ENCODE measurements at places on chromosomes 7 and 10.

- DNase-seq = no peak
These were observed 27.6 kb downstream of the CHCHD3 start for GRCh38 chr7:133054162-133054840.

GRCh38 chr7:108253275-108254044 is 123.3 kb upstream of the LAMB4 start:
- no peak for DNase-seq

- DNase-seq = no peak
These were observed 4.1 kb upstream of the LIPN start for GRCh38 chr10:88755753-88756152.

DNA sequence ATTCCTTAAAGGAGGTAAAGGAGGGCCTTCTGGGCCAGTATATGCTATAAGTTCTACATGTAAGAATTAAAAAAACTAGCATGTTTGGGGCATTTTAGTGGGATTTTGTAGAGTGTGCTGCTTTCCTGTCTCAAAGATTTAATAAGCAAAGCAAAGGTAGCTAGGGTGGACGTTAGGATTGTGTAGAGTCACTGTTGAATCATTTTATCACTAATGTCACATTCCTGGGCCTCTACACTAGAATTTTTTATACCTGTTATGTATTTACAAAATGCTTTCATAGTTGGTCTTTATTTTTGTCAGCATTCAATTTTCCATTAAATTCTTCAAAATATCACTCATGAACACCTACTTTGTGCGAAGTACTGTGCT is 139.4 kb upstream of the PHYHIPL start:
- DNase-seq = no peak

GRCh38 chr7:83985821-83986220 is 208.8 kb downstream of the SEMA3A start:
- DNase-seq = no peak

DNA sequence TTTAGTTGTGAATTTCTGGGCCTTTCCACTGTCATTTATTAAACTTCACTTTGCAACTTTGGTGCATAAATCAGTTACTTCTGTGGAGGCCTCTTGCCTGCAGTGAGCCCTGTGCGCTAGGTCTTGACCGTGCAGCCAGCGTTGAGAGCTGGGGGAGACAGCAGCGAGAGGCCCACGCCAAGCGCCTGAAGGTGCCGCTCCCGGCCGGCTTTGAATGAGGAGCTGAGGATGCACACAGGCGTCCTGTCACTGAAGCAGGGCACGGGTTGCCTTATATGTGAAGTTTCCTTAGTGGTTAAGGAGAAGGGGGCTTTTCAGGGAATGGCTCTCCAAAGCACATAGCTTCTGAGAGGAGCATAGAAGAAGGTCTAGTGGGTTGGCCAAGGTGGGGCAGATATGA is 70.9 kb upstream of the CCNY start:
- DNase-seq = no peak

GRCh38 chr10:98205351-98205750 is 62.6 kb downstream of the LOXL4 start:
- no peak for DNase-seq

DNA sequence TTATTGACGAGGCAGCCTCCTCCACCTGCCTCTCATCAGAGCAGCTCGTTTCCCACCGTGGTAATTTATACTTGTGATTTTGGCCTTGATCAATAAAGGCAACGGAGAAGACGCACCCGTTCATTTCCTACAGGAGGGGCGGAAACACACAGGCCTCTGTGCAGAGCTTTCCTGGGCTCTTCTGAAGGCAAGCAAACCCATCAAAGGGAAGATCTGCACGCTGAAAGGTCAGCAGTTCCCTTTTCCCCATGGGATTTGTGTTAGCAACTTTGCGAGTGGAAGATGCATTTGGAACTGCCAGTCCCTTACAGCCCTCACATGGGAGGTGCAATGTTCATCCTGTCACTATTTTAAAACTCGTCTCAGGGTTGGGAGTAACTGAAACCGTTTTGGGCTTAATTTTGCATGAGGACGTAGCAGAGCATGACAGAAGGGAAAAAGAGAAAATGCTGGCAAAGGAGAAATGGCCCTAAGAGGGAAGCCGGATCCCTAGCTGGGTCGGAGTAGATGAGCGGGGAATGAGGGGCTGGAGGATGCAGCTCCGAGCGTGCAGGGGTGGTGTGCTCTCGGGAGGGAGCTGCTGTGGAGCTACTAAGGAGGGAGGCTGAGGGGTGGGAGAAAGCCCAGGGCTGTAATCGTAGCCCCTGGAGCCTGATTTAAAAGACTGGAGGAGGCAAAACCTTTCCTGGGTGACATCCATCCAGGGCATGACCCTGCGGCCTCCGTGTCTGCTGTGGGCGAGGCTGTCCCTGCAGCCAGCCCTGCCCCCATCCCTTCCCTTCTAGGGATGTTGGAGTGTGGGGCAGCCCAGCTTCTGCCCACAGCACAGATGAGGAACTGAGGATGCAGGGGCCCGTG is 111.1 kb upstream of the FAM20C start:
- DNase-seq = no peak

DNA sequence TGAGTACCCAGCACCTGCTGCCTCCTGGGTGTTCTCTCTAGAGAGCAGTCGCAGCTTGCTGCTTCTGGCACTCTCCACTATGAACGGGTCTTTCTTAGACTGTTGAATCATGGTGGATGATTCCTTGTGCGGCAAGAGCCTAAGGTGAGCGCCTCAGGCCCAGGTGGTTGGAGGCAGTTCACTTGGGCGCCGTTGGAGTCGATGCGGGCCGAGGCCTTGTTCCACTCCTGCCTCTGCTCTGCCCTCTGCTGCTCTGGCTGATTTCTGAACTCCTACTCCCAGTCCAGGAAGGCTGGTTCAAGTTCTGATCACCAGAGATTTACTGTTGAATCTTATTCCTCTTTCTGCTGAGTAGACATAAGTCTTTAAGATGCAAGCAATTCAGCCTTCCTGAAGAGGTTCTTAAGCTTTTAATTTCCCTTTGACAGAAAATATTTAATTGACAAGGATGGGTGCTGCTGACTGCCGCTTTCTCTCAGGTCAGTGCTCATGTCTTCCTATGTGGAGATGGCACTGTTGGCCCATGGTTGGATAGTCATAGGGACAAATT is 10.4 kb downstream of the YKT6 start:
- no peak for DNase-seq

- DNase-seq = no peak
These were observed 69.4 kb downstream of the ARMH3 start for GRCh38 chr10:101986624-101986971.

DNA sequence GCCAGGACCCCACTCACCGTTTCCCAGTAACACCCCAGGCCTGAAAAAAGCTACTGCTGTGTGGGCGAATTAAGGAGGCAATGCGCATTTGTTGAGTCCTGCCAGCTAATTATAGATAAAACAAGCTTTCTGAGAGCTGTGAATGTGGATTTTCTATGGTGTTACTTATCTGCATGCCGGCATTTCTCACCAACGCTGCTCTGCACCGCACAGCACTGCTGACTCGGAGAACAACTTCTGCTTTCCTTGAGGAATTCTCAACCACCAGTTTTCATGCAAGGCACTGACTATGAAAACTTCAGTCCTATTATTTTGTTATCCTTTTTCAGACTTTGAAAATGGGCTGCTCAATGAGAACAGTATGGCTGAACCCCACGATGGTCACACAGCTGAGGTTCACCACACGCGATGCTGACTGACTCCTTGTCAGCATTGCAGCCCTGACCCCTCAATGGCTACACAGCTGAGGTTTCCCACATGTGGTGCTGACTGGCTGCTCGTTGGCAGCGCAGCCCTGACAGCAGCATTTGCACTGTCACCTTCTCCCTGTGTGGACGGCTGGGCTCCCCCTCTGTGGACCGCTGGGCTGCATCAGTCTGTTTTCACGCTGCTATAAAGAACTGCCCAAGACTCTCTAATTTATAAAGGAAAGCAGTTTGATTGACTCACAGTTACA is 190.6 kb downstream of the DIP2C start:
- DNase-seq = no peak

DNA sequence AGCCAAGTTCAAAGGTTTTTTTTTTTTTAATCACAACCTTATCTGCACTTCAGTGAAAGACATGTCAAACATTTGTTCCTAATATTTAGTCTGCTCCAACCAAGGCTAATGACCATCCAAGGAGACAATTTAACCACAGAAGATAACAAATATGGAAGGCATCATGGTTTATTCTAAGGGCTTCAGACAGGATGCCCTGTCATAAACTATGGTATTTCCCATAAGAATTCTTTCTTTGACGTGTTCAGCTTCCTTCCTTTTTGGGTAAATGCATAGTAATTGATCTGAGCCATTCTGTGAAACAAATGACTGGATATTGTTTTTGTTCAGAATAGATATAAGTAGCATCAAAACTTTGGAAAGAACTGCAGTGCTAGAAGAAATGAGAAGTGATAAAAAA is 326.5 kb upstream of the AOAH start:
- no peak for DNase-seq

DNA sequence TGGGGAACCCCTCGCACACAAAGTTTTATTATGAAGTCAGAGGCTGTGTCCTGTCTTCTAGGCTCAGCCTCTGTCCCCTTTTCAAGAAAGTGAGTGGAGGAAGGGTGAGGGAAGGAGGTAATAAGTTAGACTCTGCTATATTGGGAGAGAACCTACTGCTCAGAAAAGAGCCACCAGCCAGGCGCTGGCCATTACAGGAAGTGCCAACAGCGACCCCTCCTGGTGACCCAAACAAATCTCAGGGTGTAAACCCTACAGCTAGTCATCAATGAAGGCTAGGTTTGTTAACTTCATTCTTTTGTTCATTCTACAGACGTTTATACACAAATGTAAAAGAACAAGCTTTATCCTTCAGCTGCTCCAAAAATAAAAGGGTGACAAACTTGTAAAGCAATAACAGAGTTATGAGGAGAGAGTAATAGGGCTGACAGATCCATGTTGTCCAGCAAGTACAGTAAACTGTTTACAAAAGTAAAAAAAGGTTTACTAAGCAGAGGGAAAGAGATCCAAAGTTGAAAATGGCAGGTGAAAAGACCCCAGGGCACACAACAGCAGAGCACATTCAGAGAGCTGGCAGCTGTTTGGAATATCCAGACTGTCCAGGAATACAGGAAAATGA is 82.7 kb downstream of the FAM204A start:
- DNase-seq = peak; percentile 39

DNA sequence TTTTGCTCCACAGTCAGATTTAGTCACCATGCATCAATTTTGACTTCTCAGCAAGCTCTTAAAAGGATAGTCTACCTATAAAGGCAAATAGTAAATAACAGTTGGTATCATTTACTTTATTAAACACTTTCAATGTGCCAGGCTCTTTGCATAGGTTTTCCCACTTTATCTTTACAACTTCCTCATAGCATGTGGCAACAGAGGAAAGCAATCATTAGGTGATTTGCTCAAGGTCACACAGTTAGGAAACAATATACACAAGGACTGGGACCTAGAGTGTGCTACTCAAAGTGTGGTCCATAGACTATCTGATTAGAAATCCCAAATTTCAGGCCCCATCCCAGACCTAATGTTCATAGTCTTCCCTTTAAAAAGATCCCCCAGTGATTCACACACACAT is 212.3 kb downstream of the MTERF1 start:
- DNase-seq = no peak

DNA sequence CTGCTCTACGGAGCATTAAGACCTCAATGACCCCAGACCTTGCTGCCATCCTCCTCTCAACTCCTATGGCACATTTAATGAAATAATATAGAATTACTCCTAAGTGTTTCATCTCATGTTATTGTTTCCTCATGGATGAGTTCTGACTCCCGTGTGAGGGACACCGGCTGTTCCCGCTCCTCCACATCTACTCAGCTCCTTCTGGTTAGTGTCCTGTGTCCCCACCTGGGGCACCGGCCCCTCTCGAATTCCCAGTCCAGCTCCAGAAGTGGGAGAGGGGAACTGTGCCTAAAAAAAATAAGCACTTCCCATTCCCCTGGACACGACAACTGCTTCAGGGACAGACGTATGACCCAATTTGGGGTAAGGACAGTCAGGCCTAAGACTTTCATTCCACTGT is 58.3 kb downstream of the PIP4K2A start:
- no peak for DNase-seq

- DNase-seq = no peak
These were observed 113.1 kb upstream of the TRIM24 start for GRCh38 chr7:138346975-138347374.

- no peak for DNase-seq
These were observed 5.1 kb upstream of the LBX1 start for GRCh38 chr10:101234333-101234732.

DNA sequence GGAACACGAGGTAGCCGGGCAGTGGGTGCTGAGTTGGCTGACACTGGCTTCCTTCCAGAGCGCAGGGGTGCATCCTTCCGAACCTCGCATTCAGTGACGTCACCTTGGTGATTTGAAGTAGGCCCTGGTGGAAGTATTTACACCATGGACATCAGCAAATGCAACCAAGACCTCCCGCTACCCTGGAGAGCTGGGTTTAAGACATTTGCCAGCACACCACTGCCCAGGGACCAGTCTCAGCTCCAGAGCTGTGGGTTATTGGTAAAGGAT is 106.4 kb upstream of the GPR26 start:
- DNase-seq = no peak

DNA sequence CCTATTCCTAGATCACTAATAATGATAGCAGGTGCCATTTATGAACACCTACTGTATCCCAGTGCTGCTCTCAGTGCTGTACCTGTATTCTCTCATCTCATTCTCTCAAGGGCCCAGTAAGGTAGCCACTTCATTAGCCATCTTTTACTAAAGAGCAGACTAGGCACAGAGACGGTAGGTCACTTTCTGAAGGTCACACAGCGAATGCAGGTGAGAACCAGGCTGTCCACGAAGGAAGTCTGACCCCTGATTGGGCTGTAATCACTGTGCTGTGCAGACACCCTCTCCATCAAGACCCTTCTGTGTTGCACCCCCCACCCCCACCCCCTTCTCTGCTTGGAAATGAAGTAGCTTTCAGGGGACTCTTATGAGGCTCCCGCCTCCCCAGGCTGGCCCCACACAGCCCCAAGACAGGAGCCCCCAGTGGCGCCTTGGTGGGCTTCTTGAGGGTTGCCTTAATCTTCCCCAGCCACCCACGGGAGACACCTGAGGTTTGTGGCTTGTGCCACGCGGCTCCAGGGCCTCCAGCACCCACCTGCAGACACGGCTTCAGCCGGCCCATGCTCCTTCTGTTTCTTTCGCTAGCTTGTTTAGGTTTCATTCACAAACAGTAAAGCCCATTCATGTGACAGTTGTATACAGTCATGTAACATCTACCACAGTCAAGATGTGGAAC is 81.7 kb upstream of the FAM20C start:
- no peak for DNase-seq

GRCh38 chr10:73364964-73365363 is 6.3 kb upstream of the CFAP70 start:
- DNase-seq = no peak

GRCh38 chr7:80403686-80404241 is 108.1 kb downstream of the GNAT3 start:
- DNase-seq = no peak

Data from GM20000 (cell line).